Stimulated activated CD4-positive, alpha-beta T cell treated with anti-CD3 and anti-CD28 coated beads, Interleukin-1b, Interleukin-23, amount 100 ng/mL, for 4 hours (primary cell): ENCODE measurements at places on chromosomes 7 and 10.

- DNase-seq = peak; percentile 56
Measured at GRCh38 chr10:94320285-94320914, 42.3 kb downstream of the NOC3L start.

GRCh38 chr7:80807166-80807900 lies 111.5 kb downstream of the SEMA3C start:
- no peak for DNase-seq

GRCh38 chr7:151229249-151229648 lies 2.2 kb upstream of the ABCF2 start:
- no peak for DNase-seq

DNA sequence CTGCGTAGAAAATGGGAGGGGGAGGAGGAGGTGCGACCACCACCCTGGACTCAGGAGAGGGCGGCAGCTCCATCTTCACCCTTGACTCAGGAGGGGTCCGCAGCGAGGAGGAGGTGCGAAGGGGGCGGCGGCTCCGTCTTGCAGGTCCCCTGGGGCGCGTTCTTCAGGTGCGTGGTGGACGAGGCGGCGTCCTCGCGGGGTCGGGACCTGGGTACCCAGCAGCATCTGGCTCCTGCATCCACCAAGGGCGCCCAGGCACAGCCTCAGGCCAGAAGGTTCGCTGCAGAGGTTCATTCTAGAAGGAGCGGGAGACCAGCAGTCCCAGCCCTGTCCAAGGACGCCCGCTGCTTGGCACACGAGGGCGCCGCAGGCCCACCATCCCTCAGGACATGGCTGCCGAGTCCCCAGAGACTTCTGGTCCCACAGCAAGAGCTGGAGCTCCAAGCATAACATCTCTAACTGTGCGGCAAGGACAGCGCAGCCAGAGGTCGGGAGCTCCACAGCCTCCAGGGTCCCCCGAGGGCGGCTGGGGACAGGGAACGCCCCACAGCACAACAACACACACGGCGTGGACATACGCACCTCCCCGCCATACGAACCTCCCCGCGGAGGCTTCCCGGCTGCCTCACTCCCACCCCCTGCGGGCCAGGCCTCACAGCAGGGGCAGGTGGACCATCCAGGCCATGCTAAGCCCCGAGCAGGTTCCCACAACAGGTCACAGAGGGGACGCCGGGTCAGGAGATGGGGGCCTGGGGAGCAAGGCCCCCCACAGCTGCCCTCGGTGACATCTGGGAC lies 16.8 kb upstream of the DPYSL4 start:
- DNase-seq = no peak

- DNase-seq = no peak
Measured at GRCh38 chr7:116024826-116025809, 5.4 kb downstream of the TFEC start.

DNA sequence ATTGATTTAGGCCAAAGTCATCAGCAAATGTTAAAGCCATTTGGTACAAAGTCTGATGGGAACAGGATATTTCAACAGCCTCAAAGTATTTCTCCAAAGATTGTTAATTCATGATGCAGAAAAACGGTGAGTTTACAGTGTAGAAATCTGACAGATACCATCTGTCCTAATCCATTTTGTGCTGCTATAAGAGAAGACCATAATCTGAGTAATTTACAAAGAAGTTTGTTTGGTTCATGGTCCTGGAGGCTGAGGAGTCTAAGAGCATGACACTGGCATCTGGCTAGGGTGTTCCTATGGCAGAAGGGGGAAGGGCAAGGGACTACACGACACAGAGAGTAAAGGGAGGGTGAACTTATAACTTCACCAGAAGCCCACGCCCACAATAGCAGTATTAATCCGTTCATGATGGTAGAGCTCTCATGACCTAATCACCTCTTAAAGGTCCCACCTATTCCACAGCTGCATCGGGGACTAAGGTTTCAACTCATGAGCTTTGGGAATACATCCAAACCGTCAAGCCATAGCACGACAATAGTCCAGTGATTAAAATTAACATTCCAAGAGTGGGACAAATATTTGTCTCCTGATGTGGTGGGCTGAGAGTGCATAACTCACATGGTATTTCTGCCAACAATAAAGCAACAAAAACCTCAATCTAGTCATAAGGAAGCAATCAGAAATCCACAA lies 298.6 kb upstream of the AKR1E2 start:
- no peak for DNase-seq

GRCh38 chr7:107701191-107701590 lies 40.6 kb downstream of the SLC26A4 start:
- DNase-seq = no peak

DNA sequence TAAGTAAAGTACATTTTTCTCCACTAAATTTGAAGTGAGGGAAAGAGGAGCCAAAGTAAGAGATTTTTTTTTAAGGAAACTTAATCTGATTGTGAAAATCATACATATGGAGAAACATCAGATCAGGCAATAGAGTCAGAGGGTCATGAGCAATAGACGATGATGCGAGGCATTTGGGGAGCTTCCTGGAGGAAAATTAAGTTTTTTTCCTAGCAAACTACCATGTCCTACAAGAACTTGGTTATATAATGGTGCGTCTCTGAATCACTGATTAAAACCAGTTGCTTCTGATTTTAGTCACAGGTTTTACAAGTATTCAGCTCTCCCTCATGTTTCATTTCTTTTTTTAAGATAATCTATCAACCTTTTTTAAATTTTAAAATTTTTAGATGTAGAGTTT lies 52.1 kb upstream of the MTURN start:
- DNase-seq = no peak

DNA sequence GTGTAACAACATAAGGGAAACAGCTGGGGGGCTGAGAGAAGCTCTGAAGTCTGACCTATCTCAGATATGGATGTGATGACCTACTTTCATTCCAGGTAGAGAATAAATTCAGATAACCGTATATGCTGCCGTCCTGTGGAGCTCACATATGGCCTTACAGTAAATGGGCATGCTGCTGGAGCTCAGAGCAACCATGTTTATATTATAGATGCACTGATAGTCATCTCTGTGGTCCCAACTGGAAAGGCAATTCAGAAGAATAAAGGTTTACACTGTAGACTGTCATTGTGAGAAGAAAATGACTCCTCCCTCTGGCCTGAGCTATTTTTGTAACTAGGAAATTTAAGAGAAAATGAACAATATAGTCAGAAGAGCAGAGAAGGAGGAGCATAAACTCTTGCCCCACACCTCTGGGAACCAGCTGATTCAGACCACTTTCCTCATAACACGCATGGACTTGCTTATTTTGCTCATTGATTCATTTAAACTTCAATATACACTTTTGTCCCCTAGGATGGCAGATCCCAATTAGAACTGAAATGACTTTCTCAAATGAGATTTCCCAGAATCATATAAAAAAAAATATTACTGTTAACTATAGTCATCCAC lies 69.9 kb upstream of the NXPH1 start:
- no peak for DNase-seq

GRCh38 chr10:49600781-49601400 lies 9.2 kb upstream of the SLC18A3 start:
- DNase-seq = no peak
